H54 (cell line): ENCODE measurements at places on chromosomes 3 and 15.

DNA sequence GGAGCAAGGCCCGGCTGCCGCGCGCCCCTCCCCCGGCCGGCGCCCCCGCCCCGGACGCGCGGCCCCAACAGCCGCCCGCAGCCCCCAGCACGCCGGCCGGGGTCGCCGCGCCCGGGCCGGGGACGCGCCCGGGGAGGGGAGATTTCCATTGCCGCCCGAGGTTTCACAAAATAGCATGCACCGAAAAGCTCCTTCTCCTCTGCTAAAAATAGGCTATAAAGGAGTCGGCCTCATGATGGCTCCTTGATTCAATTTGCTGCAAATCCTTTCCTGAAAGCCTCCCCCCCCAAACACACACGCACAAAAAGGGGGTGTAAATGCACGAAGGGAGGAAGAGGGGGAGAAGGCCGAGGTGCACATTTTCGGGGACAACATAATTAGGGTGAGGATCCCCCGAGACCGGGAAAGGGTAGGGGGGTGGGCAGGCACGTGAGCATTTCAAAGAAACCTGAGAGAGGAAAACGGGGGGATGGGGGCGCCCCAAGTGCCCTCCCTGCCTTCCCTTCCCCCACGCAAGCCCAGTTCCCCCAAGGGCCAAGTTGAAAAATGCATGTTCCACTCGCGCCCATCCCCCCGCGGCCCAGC is 734 bp downstream of the TBL1XR1 start:
- DNase-seq: peak; percentile 70

DNA sequence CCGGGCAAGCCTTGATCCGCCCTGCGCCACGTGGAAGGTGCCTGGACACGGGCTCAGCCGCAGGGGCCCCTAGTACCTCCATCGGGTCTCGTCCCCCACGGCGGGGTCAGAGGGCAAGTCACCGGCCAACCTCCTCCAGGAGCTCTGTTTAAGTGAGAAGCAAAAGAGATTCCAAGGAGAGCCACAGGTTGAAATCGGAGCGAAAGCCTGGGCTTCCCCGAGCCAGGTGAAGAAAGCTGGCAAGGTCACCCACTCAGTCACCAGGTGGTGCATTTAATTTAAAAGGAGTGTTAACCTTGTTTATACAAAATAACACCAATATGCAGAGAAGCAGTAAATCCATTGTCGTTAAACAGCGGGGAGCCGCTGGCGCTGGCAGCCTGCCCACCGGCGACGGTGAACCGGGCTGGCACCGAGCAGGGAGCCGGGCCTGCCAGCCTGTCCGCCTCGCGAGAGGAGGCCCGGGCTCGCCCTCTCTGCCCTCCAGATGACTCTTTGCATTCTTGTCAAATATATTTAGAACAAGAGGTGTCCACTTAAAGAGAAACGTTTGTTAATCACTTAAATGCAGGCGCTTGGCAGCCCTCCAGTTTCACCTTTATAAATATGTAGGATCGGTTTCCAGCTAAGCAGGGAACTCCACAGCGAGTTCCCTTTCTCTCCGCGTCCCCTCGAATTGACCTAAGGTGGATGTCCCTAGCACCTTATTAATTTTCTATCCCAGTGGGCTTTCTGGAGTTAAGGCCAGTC is 277.3 kb upstream of the NR2F2 start:
- DNase-seq: no peak

- no peak for DNase-seq
These were observed 210.8 kb downstream of the TBC1D2B start for GRCh38 chr15:77866596-77867125.

DNA sequence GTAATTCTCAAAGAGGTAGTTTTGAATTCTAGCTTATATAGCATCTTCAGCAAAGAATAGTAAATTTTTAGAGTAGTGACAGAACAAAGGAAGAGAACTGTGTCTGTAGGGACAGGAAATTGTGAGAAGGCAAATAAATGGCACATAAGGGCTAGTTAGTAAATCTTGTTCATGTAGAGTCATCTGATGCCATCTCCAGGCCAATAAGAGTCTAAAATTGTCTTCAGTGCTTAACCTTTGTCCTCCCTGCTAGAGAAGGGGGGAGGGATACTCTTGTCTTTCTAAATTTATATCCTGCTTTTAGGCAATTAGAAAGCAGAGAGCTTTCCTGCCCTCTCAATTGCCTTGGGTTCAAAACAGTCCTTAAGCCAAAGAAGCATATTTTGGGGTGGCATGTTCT is 87.0 kb upstream of the DNAJC19 start:
- DNase-seq: no peak

DNA sequence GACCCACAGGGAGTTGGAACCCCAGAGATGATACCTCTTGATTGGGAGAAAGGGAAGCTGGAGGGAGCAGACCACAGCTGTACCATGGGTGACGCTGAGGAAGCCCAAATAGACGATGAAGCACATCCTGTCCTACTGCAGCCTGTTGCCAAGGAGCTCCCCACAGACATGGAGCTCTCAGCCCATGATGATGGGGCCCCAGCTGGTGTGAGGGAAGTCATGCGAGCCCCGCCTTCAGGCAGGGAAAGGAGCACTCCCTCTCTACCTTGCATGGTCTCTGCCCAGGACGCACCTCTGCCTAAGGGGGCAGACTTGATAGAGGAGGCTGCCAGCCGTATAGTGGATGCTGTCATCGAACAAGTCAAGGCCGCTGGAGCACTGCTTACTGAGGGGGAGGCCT is 201.1 kb downstream of the AKAP13 start:
- no peak for DNase-seq

- no peak for DNase-seq
These were observed 461.9 kb downstream of the FOXP1 start for GRCh38 chr3:71121429-71122167.

DNA sequence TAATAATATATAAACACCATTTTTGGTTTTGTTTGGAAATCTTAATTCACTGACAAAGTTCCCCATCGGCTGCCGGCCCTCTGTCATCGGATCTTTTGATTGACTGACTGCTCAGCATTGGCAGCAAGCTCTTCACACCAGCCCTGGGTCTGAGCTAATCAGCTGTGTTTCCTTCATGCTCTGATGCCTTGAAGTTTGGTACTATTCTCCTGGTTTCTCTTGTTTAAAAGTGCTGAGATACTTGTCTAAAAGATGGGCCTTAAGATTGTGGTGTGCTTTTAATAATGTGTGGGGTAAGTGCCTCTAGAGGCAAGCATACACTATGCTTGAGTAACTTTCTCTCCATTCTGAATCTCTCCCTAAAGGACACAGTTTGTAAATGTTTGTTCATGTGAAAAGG is 415.5 kb upstream of the TPRG1 start:
- DNase-seq: no peak

DNA sequence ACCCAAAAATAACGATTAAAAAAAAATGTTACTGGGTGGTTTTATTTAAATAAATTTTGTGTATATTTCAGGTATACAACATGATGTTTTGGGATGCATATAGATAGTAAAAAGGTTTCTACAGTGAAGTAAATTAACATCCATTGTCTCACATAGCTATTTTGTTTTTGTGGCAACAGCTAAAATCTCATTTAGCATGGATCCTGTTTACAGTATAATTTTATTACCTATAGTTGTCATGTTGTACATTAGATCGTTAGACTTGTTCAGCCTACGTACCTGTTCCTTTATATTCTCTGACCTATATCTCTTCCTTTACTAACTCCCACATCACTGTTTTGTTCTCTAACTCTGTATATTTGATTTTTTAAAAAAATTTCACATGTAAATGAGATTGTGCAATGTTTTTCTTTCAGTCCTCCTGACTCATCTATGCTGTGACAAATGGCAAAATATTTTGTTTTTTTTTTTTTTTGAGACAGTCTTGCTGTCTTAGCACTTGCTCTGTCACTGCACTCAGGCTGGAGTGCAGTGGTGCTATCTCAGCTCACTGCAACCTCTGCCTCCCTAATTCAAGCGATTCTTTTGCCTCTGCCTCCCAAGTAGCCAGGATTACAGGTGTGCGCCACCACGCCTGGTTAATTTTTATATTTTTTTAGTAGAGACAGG is 45.6 kb downstream of the OIP5 start:
- DNase-seq: no peak

- DNase-seq: no peak
These were observed 1125.4 kb downstream of the ROBO1 start for GRCh38 chr3:78642226-78643035.

GRCh38 chr3:52099001-52099401 is 42.6 kb upstream of the DUSP7 start:
- DNase-seq: no peak

DNA sequence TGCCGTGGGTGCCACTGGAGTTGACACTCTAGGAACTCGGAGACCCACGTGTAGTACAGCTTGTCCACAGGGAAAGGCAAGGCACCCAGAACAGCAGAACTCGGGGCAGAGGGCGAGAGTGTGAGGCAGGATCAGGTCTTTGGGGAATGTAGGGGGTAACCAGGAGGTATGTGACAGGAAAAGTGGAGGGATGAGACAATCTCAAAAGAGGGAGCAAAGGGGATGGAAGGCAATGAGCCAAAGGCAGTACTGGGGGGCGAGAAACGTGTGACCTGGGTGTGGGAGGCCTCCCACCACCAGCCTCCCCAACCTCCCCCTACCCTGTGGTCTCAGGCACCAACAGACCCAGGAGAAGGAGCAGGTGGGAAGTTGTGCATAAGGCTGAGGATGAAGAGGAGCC is 48.9 kb downstream of the UMPS start:
- DNase-seq: no peak

GRCh38 chr3:8869613-8870012 is 93.7 kb downstream of the RAD18 start:
- peak; percentile 64 for DNase-seq

- DNase-seq: no peak
These were observed 880.2 kb downstream of the OTOL1 start for GRCh38 chr3:162376761-162377160.

DNA sequence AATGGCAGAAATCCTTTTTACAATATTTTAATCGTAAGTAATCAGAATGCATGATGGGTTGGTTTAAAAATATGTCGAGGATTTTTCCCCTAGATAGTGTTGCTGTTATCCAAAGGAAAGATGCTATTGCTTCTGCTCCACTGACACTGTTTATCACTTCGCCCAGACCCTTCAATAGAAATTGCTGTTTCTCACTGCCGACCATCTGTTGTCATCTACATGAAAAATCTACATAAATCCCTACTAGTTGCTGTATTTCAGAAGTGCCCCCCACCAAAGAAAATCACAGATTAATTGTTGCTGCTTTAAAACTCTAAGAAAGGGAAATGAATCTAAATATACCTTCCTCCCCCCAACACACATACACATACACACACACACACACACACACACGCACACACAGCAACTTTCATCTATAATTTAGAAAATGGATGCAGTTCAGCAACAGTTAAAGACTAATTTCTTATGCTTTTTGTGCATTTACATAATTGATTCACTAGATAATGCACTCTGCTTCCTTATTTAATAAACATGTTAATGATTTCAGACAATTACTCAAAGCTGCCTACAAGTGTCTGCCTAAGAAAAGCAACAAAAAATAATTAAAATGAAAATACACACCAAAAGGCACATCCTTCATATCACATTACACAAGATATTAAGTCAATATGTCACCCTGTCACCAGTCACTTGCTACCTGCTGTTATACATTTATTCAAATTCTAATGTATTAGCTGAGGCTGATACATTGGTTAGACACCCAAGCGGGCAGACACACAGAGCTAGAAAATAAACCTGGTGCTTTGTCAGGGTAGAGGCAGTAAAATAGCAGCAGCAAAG is 82.8 kb downstream of the RORA start:
- no peak for DNase-seq

GRCh38 chr3:108516881-108517280 is 6.5 kb upstream of the MYH15 start:
- no peak for DNase-seq

DNA sequence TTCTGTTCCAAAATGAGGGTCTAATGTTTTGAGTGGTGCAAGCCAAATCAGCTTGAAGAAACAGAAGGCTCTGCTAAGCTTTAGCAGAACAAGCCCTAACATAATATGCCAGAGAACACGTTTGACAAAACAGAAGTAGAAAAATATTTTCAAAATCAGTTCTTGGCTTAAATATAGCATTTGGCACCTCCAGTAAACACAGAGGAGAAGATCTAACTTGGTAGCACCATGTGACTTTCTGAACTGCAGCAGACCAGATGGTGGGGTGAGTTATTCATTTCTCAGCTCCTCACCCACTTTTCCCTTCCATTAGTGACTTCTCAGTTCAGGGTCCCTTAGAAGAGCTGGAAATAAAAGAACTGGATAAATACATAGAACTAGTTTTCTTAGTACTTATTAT is 395.8 kb downstream of the MAGI1 start:
- DNase-seq: no peak

DNA sequence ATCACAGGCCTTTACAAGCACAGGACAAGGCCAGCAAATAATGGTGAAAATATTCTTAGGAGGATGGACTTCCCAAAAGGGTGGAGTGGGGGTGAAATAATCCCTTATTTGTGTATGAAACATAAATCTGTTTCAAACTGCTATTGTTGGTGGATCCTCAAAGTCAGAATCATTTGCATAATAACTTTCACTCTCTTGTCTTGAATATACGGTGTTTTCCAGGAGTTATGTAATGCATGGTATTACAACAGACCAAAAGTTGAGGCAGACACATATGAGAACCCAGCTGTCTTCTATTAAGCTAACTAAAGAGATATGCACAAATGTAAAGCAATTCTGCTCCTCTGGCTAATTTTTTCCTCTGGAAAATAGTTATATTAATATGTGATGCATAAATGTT is 57.7 kb downstream of the PRTG start:
- no peak for DNase-seq

DNA sequence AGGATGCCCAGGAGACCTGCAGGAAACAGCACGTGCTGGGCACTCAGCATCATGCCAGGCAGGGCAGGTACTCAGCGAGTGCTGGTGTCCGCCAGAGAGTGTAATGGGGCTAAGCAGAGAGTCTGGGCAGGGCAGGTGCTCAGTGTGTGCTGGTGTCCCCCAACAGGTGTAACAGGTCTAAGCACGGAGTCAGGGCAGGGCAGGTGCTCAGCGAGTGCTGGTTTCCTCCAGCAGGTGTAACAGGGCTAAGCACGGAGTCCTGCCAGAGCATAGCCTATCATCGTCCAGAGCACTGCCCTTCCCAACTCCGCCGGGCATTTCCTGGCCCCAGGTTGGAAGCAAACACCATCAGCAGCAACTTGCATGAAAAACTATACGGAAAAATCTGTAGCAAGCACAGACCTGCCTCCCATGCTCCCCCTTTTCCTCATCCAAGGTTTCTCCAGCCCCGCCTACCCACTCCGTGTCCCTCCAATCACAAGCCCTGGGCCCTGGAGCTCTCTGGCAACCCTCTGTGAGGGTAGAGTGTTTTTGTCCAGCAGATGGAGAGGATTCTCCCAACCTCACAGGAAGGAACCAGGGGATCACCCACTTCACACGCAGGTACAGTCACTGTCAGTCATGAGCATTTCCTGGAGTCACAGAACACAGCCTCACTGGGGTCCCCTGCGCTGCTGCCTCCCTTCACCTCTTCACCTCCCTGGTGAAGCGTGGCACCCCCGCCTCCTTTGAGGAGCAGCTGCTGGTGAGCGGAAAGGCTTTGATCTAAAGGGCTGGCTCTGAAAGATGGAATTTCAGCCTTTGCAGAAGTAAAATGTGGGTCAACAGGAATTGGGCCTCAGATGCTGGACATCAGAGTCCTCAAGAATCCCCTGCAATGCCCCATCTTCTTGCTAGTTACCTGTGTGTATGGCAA is 302.5 kb downstream of the OCA2 start:
- DNase-seq: no peak
